ENCODE measurements at places on chromosomes 1 and 21.

- no peak for DNase-seq
Measured at GRCh38 chr1:96002969-96003964, 718.3 kb upstream of the PTBP2 start.

DNA sequence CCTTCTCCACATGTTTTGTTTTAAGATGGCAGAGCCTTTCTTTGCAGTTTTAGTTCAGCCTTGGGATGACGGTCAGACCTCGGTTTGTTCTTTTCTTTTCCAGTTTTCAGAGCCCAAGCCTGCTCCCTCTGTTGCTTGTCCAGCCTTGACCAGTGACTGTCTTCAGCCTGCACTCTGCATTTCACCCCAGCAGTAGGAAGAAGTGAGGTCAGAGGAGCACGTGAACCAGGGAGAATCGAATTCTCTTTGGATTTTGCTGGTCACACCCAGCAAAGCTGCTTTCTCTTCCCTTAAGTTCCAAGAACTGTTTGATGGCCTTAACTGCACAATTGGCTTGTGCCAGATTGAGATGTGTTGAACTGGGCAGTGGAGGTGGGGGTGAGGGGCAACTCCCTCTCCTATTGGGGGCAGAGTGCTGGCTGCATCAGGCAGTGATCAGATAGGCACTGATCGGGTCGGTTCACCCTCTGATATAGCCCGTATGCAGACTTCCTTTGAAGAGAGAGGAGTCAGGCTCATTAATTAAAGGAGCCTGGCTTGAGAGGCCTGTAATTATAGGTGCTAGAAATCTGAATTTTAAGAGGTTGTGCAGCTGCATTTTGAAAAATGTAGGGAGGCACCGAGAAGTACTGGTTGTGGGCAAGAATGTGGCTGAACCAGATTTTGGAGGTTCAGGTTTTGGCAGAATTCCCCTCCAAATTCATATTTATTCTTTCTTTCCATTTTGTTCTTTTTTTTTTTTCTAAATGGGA is 42.4 kb downstream of the PEX14 start:
- DNase-seq: no peak

- DNase-seq: no peak
Measured at GRCh38 chr1:64884261-64885040, 81.9 kb downstream of the JAK1 start.

DNA sequence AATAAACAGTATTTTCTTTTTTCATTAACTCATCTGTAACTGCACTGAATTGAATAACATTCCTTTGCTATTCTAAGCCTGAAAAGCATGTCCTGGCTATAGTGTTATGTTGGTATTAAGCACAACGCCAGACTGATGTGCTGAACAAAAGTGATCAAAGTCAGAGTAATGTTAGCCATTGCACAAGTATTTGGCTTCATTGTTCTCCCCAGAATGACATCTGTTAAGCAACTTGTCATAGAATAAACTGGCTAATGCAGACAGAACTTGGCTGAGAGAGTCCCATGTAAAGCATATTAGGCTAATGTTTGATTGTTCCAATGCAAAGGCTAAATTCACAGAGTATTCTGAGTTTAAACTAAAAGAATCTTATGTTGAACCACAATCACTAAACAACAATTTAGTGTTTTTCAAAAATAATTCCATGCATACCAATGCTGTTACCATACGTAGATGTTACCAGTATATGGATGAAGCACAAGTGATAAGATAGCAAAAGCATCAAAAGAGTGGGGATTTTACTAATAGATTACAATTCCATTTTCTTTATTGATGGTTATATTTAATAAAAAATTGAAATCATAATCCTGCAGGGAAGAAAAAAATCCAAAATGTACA is 235.3 kb upstream of the DMRTA2 start:
- DNase-seq: no peak

DNA sequence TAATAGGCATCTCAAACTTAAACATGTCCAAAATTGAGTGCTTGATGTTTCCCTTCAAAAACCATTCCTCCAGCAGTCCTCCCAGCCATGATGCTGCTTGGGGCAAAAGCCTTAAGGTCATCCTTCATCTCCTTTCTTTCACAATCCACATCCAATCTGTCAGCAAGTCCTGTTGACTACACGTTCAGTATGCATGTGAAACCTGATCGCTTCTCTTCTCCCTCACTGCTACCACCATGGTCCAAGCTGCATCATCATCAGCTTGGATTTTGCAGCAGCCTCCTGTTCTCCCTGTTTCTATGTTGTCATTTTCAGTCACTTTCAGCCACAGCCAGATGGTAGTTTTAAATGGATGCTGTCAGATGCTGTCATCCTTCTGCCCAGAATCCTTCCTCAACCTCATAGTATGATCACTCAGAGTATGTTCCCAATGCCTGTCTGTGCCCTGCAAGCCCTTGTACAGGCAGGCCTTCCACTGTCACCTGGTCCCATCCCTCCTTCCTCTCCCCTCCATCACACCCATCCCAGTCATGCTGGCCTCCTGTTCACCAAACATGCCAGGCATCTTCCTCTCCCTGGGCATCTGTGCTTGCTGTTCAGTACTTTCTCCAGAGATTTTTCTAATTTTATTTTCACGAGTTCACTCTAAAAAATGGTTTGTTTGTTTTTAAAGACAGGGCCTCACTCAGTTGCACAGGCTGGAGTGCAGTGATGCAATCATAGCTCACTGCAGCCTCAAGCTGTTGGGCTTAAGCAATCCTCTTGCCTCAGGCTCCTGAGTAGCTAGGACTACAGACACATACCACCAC is 66.0 kb downstream of the SYDE2 start:
- DNase-seq: no peak

DNA sequence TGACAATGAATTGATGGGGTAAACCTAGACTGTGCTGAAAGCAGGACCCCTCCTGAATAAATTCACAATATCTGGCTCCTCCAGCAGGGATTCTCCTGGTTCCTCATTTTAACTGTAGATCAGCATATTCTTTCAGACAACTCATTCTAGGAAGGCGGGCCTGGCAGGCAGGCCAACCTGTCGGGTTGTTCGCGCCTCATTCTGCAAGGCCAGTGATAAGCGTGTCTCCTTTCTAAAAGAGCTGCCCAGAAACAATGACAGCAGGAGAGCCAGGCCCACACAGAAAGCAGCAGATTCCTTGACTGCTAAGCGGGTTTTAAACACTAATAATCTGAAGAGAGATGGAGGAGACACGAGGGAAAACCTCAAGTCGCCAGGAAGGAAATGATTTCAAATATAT is 70.0 kb downstream of the NTPCR start:
- DNase-seq: no peak

- no peak for DNase-seq
Measured at GRCh38 chr1:234918181-234918841, 210.3 kb downstream of the TOMM20 start.

DNA sequence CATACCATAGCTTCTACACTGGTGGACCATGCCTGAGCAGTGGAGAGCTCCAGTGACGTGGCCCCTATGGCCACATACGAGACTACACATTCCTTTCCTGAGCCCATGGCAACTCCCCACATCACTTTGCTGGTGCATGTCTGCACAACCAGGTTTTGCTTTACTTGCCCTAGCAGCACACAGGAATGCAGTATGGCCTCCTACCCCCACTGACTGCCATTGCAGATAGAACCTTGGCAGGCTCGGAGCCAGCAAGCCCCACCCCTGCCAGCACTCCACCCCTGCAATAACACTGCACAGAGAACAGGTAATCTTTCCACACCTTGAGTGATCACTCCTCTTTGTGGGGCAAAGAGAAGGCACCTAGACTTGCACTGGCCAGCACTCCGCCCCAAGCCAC is 531.9 kb upstream of the CAMK1G start:
- DNase-seq: no peak

DNA sequence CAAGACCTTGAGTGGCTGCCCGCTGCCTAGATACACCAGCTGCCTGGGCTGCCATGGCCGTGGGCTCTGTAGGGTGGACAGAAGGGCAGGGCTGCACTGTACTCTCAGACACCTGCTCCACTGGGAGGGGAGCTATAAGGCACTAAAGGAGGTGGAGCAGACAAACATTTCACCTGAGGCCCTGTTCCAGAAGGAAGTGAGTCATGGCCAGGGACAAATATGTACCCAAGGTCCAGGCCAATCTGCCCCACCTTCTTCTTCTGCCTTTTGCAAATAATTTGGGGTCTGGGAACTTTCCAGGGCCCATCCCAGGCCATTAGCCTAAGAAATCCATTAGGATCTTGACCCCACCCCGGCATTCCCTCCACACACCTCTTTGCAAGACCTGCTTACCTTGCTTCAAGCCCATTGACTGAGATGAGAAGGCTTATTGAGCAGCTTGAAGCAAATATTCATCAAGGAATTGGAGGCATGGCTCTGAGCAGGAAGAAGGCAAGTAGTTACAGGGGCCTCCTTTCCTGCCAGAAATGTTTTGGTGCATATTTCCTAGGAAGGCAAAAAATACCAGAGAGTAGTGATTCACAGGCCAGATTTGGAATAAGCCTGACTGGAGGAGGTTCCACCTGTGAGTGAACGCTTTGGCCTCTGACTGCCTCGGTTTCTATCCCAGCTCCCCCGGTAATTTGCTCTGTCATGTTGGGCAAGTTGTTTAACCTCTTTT is at the start of gene CAPN8:
Gene CAPN8 (minus strand): TSS at position 110 of the 721 bp plus-strand sequence. CDS start 55 bp downstream, at position 55.
- no peak for DNase-seq

DNA sequence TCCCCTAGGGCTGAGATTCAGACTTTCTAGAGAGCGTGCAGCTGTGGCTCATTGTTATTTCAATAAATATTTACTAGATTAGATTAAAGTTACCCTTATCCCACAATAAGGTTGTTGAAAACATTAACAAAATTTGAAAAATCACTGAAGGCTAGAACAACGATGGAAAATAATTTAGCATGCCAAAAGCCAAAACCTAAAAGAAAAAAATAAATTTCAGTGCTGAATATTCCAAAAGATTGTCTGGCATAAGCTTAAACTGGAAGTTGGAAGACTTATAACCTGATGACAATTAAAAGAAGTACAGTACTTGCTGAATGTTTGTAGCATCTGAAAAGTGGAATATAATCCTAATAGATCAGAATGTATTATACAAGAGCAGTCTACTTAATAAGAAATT is 221.3 kb downstream of the USH2A start:
- DNase-seq: no peak

- DNase-seq: no peak
Measured at GRCh38 chr1:181149326-181150125, 61.0 kb downstream of the IER5 start.

GRCh38 chr1:42851420-42851819 is 5.0 kb downstream of the ZNF691 start:
- DNase-seq: no peak

DNA sequence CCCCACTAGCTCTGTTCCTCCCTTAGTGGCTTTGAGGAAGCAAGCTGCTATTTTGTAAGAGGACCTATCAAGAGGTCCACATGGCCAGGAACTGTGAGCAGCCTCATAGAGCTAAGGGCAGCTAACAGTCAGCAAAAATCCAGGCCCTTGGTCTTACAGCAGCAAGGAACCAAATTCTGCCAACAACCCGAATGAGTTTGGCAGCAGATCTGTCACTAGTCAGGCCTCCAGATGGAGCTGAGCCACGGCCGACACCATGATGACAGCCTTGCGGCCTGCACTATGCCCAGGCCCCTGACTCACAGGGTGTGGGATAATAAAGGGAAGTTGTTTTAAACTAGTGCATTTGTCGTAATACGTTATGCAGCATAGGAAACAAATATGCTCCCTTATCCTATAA is 28.0 kb upstream of the H3-3A start:
- no peak for DNase-seq

- DNase-seq: no peak
Measured at GRCh38 chr1:145891587-145892485, 6.2 kb upstream of the ANKRD35 start.

DNA sequence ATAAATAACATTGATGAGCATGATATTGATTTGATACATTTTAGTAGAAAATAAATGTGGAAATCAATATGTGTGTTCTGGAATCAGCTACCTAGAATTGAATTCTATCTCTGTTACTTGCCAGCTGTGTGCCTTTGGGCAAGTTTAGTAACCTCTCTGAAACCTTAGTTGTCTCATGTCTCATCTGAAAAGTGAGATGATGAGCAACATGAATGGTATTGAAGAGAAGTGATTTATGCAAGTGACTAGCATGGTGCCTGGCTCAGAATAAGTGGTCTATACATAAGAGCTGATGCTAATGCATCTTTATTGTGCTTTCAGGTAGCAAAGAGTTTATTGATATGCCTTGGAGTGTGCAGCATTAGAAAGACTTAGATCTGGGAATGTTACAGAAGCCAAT is 383.3 kb downstream of the PRDM2 start:
- DNase-seq: no peak

GRCh38 chr1:152168535-152168868 is 9.5 kb upstream of the RPTN start:
- no peak for DNase-seq

Data from cortex of kidney (tissue), 1 donor.